ENCODE measurements at places on chromosomes 2 and 18.

GRCh38 chr18:47944972-47945852 is 14.8 kb upstream of the SMAD2 start:
- no peak for DNase-seq

- DNase-seq = no peak
Observed at GRCh38 chr2:54687595-54688152, 35.8 kb upstream of the EML6 start.

DNA sequence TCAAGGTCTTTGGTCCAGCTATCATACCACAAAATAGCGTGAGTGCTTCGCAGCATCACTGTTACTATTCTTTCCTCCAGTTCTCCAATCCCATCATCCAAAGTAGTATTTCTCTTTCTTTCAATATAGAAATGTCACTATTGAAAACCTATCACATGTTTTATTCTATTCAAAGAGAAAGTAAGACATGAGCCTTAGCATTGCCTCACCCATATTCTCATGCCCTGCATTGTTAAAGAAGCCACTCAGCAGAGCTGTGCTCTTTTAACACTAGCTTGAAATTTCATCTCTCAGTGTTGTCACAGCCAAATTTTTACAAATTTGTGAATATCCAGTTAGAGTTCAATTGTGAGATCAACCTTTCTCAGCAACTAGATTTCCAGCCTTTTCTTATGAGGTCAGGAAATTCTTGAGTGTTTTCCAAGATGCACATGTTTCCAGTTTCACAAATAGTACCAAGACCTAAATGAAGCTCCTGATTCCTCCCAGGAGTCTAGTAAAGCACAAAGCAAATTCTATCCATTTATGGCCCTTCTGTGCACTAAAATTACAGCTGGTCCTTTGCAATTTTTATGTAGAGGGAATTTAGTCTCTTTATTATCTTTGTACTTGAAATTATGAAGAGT is 343.7 kb downstream of the SPAG16 start:
- no peak for DNase-seq

GRCh38 chr2:72883356-72883962 is 3.7 kb upstream of the SPR start:
- no peak for DNase-seq

GRCh38 chr2:143390171-143390570 is 261.0 kb downstream of the ARHGAP15 start:
- no peak for DNase-seq

DNA sequence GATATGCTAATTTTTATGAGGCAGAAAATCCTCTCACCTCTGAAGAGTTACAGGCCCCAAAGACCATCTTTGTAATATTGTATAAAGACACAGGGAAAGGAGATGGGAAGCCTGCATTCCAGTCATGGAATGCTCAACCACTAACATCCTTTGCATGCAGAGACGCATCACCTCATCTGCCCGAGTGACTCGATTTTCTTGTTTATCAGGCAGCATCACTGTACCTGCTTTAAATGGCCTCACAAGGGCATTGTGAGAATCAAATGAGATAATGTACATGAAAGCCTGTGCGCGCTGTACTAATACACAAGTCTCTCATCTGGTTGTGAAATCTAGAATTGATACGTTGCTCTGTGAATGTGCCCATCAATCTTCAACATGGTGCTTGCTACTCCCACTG is 10.2 kb upstream of the TMEM247 start:
- DNase-seq = no peak

Data from pancreas (tissue), 10 donors.